ENCODE measurements at places on chromosomes 12 and 14. TPM values are rescaled to one million over a fixed set of nuclear protein-coding genes. Genes with fewer than 3 reads are reported as not detected.

Gene PTCSC3
- total RNA-seq, result not detected

Gene KCNH5
- not detected for total RNA-seq

Gene BDKRB2
- 1.7 TPM for total RNA-seq

Gene TMTC1
- 0.05 TPM for total RNA-seq

Gene ACSM4
- not detected for total RNA-seq

Gene TRPV4
- total RNA-seq, result 0.09 TPM

Gene TRIM9
- 15.6 TPM for total RNA-seq

Gene IRAK3
- total RNA-seq, result 1.0 TPM

Gene PLA2G1B
- total RNA-seq, result not detected
